ENCODE measurements at places on chromosomes 13 and 19.
A peak's percentile ranks its signal among the peaks of the same experiment; 100 is the strongest.

GRCh38 chr19:52992109-52993004, 21.4 kb upstream of the ERVV-1 start:
- DNase-seq: no peak

DNA sequence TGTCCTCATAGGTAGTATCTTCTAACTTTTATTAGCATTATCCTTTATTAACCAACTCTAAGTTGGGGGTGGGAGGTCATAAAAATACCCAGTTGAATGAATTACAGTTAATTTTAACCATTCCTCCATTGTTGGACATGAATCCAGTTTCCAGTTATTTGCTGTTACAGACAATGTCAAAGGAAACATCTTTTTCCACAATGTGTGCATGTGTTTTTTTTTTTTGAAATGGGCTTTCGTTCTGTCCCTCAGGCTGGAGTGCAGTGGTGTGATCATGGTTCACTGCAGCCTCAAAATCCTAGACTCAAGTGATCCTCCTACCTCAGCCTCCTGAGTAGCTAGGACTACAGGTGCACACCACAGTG, 32.0 kb downstream of the KLF5 start:
- DNase-seq: no peak

DNA sequence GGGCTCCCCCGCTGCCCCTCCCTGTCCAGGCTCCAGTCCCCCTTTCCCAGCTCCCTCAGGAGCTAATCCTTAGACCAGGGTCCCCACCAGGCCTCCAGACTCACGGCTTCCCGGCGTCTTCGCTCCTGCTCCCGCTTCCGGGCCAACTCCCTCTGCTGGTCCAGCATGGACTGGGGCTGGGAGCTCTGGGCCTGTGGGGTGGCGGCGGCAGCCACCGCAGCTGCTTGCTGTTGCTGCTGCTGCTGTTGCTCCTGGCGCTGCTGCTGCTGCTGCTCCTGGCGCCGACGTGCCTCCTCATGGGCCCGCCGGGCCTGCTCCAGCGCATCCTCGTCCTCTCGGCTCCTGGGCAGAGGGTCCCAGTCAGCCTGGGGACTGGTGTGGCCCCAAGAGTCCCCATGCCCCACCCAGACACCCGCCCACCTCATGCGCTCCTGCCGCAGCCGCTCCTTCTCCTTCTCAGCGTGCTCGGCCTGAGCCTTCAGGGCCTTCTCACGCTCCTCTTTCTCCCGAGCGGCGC, 6.4 kb upstream of the EPHX3 start:
- no peak for DNase-seq

- peak; percentile 84 for DNase-seq
Measured at GRCh38 chr13:27171244-27171826, at the start of gene USP12. USP12 (minus strand) TSS chr13:27171811; CDS start chr13:27171639, 172 bp downstream.

DNA sequence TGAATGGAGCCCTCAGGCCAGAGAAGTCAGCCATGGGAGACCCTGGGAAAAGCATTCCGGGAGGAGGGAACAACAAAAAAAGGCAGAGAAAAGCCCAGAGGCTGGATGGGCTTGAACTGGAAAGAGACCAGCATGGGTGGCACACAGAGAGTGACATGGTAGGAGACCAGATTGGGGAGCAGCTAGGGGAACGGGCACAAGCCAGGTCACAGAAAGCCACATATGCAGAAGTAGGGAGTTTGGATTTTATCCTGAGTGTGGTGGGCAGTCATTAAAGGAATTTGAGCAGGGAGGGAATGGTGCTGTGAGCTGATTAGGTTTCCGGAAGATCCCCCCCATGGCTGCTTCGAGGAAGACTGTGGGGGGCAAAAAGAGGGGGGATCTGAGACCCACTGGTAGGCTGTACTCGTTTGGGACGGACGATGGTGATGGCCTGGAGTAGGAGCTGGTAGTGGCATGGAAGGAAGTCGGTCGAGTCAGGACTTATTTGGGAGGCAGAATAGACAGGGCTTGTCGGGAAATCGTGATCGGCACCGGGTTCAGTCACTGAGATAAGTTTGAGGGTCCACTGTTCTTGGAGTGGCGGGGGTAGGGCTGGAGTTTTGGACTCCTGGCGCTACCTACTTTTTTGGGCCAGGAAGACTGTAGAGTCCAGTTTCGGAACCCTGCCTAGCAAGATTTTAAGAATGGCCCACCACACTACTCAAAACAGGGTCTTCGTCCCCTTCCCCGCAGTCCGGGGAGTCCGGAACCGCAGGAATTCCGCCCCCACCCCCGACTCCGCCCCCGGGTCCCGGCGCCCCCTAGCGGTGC, 949 bp downstream of the SERTAD1 start:
- DNase-seq: no peak

GRCh38 chr19:41521931-41522555, 53.9 kb upstream of the CEACAM21 start:
- peak; percentile 76 for DNase-seq

DNA sequence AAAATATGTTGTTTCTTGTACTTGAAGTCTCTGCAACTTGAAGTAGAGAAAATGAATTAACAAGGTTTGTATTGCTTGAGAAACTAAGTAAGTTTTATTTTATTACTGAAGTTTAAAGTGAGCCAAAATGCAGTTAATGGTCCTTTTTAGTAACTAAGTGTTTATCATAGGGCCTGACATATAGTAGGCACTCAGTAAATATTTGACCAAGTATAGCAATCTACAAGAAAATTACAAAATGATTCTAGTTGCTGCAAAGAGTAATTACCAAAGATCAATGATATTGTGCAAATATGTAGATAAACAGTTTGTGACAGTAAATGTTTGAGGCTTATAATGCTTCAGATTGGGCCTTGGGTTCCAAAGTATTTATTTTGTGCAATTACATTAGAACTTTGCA, 2.4 kb upstream of the XPO4 start:
- no peak for DNase-seq

DNA sequence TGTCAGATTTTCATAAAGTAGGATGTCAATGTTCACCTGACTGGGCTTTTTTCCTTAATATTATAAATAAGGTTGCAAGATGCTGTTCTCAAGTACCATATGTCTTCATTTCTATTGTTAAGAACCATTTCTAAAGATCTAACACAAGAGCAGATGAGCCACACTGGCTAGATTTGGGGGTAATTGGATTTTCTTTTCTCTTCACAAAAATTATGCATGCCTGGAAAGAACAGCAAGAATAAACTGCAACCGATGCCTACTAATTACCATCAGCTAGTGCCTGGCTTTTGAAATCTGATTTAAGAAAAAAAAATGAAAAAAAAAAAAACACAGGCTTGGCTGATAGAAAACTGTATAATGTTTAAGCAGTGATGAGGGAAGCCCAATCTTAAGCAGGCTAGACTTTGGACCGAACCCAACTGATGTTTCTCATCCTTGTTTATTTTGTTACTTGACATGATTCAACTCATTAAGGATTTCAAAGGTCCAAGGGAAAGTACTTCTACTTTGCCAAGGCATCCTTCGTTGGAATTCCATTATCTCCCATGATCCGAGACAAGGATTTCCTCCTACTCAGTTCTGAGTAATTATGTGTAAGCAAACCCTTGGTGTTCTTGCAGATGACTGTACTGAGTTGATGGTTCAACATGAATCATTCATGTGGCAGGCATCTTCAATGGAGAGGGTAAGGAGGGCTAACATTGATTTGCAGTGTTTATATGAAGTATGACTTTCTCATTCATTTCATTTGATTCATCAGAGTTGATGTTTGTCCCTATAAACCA, 300.5 kb downstream of the SPRY2 start:
- DNase-seq: no peak

DNA sequence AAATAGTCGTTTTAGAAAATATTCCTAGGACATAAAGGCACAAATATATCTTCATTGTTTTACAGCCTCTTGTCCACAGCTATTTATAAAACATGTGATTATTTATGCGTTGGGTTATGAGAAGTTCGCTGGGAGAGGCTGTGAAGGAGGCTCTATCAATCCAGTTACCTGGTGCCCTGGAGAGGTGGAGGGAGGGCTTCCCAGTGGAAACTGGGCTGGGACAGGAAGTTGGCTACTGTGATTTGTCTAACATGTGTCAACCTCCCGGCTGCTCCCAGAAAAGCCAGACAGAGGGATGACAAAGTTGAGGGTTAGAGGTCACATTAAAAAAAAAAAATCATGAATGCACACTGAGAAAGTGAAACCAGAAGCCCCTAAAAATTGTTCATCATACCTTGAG, 346.5 kb downstream of the ZNF536 start:
- DNase-seq: no peak

DNA sequence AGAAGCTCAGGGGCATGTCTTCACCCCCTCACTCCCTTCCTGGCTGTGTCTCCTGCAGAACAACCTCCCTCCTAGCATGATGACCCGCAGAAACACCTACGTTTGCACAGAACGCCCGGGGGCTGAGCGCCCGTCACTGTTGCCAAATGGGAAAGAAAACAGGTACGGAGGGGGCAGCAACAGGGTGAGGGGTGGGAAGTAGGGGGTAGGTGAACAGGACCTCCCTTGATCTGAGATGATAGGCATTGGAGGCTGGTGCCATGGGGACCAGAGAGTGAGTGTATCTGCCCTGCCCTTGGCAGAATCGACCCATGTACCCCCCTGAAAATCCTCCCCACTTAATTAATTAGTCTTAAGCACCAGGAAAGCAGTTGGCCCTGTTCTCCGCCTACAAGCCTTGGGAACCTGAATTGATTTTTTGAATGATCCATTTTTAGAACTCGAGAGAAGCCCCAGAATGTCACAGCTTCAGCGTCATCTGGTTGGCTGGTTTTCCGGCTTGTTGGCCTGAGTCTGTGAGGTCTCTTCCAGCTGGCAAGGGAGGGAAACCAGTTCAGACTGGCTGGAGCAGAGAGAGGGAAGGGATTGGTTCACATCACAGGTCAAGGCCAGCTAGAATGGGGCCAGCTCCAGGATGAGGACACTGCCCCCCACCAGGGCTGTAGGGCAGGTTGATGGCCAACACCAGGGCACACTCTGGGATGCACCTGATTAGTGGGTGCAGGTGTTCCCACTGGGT, 28.2 kb downstream of the CKM start:
- no peak for DNase-seq

DNA sequence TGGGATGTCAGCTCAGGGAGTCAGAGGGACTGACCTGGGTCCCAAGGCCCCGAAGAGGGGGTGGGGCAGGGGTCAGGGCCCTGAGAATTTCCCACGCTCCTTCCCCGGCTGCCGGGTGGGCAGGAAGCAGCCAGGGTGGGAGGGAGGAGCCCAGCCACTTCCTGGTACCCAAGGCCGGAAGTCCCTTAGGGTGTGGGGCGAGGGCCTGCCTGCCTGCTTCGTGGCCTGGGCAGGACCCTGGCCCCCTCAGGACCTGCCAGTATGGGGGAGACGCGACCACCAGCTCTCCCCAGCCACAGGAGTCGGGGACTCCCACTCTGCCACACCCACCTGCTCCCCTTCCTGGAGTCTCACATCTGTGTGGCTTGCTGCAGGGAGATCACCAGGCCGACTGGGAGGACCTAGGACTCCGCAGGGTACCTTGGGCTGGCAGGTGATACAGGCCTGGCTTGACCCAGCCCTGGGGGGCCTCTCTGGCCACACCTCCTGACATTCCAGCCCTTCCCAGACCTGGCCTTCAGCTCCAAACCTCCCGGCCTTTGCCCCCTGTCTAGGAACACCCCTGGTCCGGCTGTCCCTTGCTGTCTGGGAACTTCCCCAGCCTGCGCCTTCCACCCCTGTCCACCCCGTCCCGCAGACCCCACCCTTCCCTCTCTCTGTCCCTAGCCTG, 9.8 kb upstream of the CIRBP start:
- DNase-seq: peak; percentile 86

DNA sequence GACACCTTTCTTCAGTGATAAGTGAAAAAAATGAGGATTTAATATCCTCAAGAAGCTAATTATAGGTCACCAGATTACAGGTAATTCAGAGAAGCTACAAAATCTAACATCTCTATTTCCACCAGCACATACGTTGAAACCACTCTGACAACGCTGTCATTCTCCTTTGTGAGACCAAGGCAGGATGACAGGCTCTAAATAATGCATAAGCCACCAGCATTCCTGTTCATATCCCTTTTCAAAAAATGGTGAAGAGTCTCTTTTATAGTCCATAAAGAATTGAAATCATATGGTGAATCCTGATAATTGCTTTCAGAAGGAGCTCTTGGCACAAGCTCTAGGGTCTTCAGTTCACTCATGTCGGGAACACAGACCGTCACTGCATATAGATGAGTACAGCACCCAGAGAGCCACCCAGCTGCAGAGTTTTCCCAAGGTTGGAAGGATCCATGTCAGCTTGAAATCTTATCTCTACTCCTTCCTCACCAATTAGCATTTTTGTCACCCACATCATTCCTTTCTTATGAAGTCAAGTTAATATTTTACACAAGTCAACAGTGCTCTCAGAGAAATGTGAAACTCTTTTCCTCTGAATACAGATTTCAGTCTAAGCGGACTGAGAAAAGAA, 431.4 kb downstream of the TBC1D4 start:
- DNase-seq: no peak

- no peak for DNase-seq
Measured at GRCh38 chr13:83666141-83666540, 216.1 kb downstream of the SLITRK1 start.

GRCh38 chr13:20826301-20826700, 52.5 kb upstream of the EEF1AKMT1 start:
- DNase-seq: no peak

DNA sequence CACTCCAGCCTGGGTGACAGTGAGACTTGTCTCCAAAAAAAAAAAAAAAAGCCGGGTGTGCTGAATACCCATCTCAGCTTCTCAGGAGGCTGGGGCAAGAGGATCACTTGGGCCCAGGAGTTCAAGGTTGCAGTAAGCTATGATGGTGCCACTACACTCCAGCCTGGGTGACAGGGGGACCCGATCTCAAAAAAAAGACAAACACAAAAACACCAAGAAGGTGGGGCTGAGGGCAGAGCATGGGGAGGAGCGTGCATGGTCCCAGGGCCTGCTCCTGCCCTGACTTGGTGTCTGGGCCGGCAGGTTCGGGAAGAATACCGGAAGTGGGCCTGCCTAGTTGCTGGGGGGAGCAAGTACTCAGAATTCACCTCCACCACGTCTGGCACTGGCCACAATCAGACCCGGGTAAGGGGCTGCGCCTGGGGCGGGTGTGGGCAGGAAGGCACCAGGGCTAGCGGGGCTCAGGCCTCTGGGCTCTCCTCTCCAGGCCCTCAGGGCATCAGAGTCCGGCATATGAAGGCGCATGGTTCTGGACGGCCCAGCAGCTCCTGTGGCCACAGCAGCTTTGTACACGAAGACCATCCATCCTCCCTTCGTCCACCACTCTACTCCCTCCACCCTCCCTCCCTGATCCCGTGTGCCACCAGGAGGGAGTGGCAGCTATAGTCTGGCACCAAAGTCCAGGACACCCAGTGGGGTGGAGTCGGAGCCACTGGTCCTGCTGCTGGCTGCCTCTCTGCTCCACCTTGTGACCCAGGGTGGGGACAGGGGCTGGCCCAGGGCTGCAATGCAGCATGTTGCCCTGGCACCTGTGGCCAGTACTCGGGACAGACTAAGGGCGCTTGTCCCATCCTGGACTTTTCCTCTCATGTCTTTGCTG, 11.3 kb downstream of the DDX39A start:
- no peak for DNase-seq

GRCh38 chr19:10299545-10300458, 9.8 kb downstream of the ZGLP1 start:
- DNase-seq: no peak

DNA sequence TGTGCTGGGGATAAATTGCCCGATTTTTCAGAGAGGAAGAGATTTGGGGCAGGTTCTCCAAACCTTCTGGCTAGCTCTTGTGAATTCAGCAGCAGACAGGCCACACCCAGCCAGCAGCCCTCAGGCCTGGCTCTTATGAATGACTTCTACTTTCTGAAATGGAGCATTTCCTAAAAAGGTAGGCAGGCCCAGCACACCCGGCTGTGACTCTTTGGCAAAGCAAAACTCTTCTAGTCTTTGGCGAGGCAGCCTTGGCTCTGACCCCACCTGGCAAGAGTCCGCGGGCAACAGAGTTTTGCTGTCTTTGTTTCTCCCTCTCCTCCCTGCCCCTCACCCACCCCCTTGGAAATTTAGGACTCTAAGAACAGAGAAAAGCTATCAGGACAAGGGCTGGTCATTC, 221.2 kb downstream of the ZNF536 start:
- peak; percentile 66 for DNase-seq

Measured in aorta (tissue), 5 donors.